Activated T-helper 2 cell treated with anti-CD3 and anti-CD28 coated beads, Interferon-gamma antibody, Interleukin-2, Interleukin-4, amounts not matched to agents 10 μg/mL and 5 μg/mL and 100 μg/mL, durations not matched to agents 14 hours and 24 hours and 36 hours (primary cell): ENCODE measurements at places on chromosomes 5 and 9. TPM values are rescaled to one million over a fixed set of nuclear protein-coding genes. Genes with fewer than 3 reads are reported as not detected.

- no peak for DNase-seq
- peaks cover 4% of the 10 kb centered on the region for H3K27me3 ChIP-seq
- no peaks in the 10 kb centered on the region for H3K4me1 ChIP-seq
Observed at GRCh38 chr9:123659358-123659757, 270.6 kb downstream of the DENND1A start.

- H3K27me3 ChIP-seq: no peaks in the 10 kb centered on the region
- H3K27ac ChIP-seq: no peak overlapping the region
Observed at GRCh38 chr9:117104716-117105495, 310.0 kb downstream of the ASTN2 start.

GRCh38 chr5:163695830-163696578 is 190.6 kb downstream of the MAT2B start:
- H3K4me3 ChIP-seq: no peak overlapping the region
- no peak overlapping the region for H3K27ac ChIP-seq
- no peaks in the 10 kb centered on the region for H3K4me1 ChIP-seq
- no peak for DNase-seq
- H3K36me3 ChIP-seq: no peaks in the 10 kb centered on the region

- no peak overlapping the region for H3K27ac ChIP-seq
- no peak overlapping the region for H3K4me3 ChIP-seq
- no peaks in the 10 kb centered on the region for H3K36me3 ChIP-seq
- no peaks in the 10 kb centered on the region for H3K4me1 ChIP-seq
- DNase-seq: no peak
Observed at GRCh38 chr5:3336666-3337065, 259.0 kb upstream of the IRX1 start.

DNA sequence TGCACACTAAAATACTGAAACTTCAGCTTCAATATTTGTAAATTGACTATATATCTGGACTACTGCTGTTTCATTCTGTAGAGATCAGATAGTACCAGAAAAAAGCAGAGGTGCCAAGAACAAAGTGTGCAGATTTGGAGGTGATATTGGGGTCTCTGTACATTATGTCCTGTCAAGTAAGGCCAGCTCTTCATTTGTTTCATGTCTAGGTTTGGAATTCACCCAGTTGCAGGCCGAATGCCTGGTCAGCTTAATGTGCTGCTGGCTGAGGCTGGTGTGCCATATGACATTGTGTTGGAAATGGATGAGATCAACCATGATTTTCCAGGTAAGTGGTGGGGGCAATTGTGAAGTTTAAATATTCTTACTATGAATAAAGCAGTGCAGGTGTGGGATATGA is 96.9 kb downstream of the NNT start:
- H3K36me3 ChIP-seq: peaks cover 52% of the 10 kb centered on the region
- no peaks in the 10 kb centered on the region for H3K27me3 ChIP-seq

- no peak overlapping the region for H3K27ac ChIP-seq
- H3K4me3 ChIP-seq: no peak overlapping the region
- DNase-seq: no peak
- H3K36me3 ChIP-seq: peaks cover 5% of the 10 kb centered on the region
- no peaks in the 10 kb centered on the region for H3K27me3 ChIP-seq
Observed at GRCh38 chr5:157046041-157046440, 12.9 kb downstream of the HAVCR1 start.

TAS2R1 gene
- not detected in 2 replicates for total RNA-seq

PCDHGA9 gene
- 0.23 and 0.32 TPM in 2 replicates for total RNA-seq

PCDHB6 gene
- not detected in 2 replicates for total RNA-seq

PAPPA gene
- not detected in 2 replicates for total RNA-seq
